ENCODE measurements at places on chromosomes 6 and 20.

DNA sequence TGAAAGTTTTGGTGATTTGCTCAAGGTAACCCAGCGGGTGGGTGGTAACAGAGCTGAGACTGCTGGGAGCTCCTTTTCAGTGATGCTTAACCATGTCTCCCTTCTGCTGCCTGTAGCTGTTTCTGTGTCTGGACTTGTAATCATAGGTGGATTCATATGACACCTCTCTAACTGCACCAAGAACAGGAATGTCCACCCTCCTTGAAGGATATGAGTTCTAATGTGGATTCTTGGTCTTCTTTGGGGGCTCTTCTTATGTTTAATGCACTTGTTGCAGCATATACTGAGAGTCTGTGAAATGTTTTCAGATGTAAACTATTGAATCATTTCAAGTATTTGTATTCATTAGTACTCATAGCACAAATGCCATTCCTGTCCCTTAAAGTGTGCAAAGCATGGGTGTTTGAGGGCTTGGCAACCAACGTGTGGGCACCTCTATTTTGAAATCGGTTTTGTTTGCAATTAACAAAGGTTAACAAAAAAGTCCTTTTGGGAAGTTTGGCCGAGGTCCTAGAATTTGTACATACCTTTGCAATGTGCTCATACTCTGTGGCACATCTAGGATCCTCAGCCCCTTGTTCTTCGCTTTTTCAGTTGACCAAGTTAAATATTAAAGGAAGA is 138.0 kb downstream of the SOX4 start:
- DNase-seq = no peak

GRCh38 chr20:44781118-44781517 is 29.2 kb downstream of the RIMS4 start:
- no peak for DNase-seq

- no peak for DNase-seq
Measured at GRCh38 chr6:20434766-20435165, 33.1 kb downstream of the E2F3 start.

DNA sequence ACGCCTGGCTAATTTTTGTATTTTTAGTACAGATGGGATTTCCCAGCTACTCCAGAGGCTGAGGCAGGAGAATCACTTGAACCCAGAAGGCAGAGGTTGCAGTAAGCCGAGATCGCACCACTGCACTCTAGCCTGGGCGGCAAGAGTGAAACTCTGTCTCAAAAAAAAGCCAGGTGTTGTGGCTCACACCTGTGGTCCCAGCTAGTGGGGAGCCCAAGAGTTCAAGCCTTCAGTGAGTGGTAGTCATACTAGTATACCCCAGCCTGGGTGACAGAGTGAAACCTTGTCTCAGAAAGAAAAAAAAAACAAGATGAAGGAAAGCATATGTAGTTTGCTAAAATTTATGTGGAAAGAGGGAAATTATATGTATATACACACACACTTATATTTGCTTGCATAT is 20.0 kb upstream of the POU5F1 start:
- DNase-seq = no peak

Measured in stimulated activated CD4-positive, alpha-beta T cell treated with anti-CD3 and anti-CD28 coated beads, Interleukin-12 subunit alpha, Interleukin-12 subunit beta, amount 100 ng/mL, for 24 hours (primary cell).